ENCODE measurements at places on chromosomes 6 and 20.
A peak's percentile ranks its signal among the peaks of the same experiment; 100 is the strongest.

- DNase-seq: no peak
Measured at GRCh38 chr20:32893263-32894025, 34.7 kb downstream of the EFCAB8 start.

DNA sequence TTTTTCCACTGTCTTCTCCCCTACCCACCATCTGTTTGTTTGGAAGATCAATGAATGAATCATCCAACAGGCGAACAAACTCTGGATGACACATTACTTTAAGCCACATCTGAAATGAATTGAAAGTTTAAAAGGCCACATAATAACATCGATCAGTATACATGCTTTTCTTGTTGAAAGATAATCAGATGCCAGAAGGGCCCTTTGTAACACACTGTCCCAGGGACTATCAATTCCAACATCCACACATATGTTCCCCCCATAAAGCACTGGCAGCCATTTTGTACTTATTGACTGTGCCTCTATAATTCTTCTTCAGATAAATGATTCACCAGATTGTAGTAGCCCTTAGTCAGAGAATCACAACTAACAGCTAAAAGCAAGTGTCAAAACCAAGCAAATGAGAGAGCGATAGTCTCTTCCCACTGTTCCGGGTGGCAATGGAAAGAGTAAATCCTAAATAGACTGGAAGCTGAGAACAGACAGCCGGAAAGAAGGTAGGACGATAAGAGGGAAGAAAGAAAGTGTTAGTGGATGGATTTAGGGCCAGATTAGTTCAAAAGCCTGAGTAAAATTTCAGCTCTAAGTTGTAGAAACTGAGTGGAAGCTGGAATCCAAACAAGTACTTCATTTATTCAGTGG lies 184.9 kb upstream of the TENT5A start:
- DNase-seq: no peak

DNA sequence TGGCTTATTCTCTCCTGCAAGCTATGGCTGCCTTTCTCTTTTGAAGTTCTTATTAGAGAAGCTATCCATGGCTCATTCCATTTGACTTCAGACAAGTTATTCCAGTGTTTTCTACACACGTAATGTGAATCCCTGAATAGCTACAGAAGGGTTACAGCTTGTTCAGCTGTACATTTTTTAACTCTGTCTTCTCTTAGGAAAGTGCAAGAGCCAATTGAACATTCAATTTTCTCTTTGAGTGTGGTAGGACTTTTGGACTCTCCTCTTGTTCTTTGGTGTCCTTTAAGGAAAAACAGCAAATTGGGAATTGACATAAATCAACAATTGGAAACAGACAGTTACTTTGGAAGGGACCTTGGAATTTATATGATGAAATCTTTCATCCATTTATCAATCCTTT lies 125.8 kb downstream of the EPM2A start:
- DNase-seq: no peak

- DNase-seq: no peak
Measured at GRCh38 chr6:14759976-14760672, 485.7 kb upstream of the JARID2 start.

GRCh38 chr6:131652472-131652871 lies 15.4 kb downstream of the ENPP3 start:
- no peak for DNase-seq

DNA sequence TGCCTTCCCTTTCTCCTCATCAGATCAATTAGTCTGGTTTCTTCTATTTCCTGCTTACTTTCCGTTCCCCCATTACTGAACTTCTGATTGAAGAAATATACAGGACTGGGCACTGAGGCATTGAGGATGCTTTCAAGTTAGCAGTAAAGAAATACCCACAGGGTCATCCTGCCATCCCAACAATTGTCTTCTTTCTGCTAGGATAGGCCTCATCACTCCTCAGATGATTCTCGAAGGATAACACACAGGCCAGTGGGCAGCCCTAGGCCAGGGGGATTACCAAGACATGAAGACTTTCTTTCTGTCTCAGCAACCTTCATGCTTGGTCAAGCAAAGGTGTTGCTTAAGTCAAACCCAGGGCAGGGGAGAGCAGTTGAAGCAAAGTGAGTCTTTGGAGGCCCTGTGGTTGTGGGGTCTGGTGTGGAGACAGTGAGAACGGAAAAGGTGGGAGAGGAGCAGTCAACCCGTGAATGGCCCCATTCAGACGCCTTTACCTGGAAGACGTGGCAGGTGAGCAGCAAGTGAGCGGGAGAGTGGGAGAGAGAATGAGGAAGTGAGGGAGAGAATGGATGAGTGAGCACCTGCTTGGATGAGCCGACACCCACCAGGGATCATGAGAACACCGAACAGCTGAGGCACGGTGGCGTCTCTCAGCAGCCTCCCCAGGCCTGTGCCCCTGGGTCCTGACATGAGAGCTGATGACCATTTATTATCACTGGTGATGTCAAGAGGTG lies 462.9 kb downstream of the PREX1 start:
- DNase-seq: no peak

DNA sequence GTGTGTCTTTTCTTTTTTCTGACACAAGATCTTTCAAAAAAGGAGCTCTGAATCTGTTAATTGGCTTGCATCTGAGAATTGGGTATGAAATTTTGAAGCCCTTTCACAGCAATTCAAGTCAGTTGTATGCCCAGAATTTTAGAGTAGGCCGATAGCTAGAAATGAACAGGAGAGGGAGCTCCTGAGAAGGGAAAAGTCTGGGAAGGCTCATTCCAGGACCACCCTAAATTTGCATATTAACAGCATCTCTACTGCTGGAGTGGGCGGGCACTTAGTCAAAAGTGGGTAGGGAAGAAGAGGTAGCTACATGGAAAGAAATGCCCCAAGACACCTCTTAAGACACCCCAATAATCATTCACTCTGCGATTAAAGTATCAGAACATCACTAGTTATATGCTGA lies 928.3 kb downstream of the TBC1D32 start:
- DNase-seq: peak; percentile 1

GRCh38 chr20:53220482-53221307 lies 248.5 kb downstream of the TSHZ2 start:
- DNase-seq: no peak

DNA sequence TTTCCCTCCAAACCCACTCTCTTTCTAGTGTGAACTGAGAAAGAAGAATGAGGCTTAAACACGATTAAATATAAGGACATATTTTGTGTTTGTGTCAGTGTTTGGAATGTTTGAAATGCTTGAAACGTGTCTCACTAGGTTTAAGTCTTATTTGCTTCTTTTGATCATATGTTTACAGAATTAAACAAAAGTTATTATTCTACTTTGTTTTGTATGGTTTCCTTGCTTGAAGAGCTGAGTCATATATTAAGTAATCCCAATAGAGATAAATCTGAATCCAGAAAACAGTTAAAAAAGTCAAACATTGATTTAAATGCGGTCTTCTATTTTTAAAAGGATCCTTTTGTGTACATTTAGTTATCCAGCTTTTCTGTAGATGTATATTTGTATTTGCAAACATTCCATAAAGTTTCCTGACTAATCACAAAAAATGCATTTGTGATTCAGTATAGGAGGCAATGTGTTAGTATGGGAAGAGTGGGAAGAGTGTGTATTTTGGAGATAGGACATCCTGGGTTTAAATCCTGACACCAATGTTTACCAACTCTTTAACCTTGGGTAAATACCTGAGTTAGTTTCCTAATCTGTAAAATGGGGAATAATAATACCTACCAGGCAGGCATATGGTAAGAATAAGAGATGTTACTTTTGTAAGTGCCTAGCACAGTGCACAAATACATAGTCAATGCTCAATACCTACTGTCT lies 72.9 kb downstream of the TSBP1 start:
- no peak for DNase-seq
